ENCODE measurements at places on chromosomes 4 and X.

DNA sequence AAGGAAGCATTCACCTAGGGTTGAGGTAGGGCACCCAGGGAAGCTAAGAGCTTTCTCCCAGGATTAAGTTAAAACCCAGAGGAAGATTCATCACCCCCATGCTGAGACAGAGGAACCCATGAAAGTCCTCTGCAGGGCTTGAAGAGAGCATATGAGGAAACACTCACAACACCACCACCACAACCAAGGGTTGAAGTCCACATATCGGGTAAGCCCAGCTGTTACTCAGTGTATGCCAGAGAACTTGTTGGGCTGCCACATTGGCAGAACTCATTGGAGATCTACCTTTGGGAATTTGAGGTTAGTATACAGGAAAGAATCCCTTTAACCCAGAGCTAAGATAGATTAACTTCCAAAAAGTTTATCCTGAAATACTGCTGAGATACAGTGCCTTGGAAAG lies 75.1 kb downstream of the INTS6L start:
- DNase-seq: no peak

- no peak for DNase-seq
Observed at GRCh38 chrX:10576777-10577447, 43.5 kb downstream of the MID1 start.

DNA sequence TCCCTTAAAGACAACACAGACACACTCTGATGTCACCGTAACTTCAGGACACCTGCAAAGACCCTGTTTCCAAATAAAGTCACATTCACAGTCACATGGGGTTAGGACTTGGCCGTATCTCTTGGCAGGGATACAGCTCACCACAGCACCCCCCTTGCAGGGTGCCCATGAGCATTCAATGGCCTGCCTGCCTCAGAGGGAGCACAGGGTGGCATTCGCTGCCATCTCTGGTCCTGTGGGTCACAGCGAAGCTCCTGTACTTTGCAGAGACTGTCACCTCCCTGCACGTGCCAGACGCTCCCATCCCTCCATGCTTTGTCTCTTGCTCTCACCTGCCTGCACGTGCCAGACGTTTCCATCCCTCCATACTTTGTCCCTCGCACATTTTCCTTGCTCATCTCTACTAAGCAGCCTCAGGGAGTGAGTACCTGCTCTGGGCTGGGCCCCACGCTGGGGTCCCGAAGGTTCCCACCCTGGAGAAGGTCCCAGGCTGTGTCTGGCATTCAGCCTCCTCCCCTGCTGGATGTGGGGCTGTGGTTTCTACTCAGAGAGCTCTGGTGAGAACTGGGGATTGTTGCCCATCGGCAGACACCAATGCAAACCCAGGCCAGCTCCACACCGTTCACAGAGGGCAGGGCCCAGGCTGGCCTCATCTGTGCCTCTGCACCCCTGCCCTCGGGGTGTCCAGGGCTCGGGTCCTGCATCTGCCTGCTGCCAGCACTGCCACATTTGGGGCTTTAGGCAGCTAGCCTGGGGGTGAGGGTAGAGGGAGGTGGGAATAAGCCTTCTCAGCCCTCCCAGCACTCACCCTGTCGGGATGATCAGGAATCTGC lies 15.8 kb downstream of the HTRA3 start:
- no peak for DNase-seq

DNA sequence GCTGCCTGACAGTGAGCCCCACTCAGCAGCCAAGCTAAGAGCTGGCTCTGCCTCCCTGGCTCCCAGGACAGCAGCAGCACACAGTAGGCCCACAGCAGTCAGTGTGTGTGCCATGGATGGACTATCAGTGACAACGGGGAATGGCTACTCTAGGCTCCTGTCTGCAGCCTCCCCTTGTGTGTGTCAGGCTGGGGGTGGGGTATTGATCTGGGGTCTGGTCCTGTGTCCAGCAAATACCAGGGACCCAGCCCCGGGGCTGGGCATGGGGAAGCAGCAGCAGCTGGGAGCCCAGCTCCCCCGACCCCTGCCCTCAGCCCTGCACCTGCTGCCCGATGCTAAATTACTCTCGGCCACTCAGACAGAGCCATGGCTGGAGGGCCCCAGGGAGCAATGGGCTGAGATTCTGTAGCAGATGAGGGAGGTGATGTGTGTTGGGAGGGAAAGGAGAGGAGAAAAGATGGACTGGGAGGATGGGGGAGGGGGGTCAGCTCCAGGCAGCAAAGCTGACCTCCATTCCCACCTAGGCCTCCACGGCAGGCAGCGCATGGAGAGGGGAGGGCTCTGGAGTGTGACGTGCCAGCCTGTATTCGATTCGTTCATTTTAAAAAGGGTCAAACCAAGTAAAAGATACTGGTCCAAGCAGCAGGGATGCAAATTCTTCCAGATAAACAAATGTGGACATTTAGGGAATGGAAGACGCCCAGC lies 61.3 kb upstream of the CRMP1 start:
- DNase-seq: no peak

DNA sequence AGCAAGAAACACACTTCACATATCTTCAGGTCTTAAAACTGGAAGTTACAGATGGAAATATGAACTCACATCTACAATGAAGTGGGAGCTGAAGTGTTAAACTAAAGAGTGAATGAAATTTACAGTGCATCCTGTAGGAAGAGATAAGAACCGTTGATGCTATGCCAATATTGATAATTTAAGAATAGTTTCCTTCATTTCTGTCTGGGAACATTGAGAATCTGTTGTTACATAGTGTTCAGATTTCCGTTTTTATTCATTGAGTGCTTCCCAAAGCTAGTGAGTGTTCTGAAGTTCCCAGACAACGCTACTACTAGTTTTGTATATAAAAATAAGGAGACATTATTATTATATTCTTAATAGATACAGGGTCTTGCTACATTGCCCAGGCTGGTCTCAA lies 52.3 kb downstream of the UBE2K start:
- DNase-seq: no peak

DNA sequence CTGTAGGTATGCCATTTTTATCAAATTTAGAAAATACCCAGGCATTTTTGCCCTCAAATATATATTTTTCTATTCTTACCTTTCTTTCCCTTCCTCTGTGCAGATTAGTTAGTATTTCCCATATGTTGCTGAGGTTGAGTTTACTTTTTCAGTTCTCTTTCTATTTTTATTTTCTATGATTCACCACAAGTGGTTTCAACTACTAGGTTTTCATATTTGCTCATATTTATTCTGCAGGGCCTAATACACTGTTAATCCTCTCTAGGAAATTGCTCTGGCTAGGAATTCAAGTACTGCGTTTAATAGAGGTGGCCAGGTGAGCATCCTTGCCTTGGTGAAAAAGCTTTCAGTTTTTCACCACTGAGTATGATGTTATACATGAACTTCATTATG lies 1535.3 kb upstream of the PCDH10 start:
- no peak for DNase-seq

DNA sequence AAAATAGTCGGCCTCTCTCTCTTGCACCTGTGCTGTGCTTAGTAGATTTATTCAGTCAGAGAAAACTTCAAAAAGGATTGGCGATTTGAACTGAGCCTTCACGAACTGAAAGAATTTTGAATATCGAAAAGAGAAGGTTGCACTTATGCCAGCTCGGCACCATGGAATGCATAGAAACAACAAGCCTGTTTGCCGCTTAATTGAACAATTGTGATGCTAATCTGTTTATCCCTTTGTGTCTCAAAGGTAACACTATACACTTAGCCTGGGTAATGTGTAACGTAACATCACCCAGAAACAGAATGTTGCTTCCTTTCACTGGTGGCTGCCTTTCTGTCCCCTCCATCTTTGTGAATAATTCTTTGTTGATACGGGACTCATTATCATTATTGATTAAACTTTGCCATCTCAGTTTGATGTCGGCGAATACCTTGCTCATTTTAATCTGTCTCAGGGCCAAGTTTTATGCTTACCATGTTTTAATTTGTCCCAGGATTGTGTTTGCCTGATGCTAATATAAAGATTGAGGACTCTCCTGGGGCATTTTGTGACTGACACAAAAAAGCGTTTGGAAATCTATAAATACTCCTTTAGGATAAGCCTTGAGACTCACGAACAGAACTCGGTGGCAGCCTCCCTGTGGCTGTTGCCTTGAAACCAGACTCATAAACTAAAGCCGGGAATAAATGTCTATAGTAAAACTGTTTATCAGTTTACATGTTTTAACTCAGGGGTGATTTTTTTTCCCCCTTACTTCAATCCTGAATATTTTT lies 400.5 kb downstream of the RAPGEF2 start:
- DNase-seq: no peak

DNA sequence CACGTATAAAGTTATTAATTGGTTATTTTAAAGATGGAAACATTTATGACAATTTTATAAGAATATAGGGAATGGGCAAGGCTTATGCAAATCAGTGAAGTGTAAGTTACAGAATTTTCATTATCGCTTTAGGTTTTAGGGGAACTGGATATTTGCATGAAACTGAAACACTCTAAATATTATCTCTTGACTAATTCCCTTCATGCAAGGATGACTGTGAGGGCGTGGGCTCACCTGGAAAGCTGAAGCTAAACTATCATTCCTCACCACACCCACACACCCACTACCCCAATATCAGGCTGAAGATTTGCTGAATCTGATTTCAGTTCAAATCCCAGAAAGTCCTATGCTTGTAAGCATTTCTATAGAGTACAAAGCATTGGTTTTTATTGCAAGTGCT lies 81.7 kb upstream of the ARHGAP24 start:
- no peak for DNase-seq

GRCh38 chr4:26434030-26434639 lies 56.1 kb downstream of the CCKAR start:
- no peak for DNase-seq

DNA sequence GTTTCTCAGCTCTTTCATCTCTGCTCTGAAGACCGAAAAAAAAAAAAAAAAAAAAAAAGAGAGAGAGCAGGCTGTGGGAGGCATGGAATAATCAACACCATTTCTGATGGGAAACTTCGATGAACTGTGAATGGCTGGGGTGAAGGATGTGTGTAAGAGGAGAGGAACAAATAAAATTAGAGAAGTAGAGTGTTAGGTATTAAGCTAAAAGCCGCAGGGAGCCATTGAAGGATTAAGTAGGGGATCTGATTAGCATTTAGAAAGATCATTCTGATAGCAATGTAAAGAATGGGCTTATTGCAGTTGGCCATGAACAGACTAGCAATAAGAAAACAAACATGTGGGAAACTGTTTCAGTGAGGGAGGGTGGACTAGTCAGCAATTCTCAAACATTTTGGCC lies 33.6 kb upstream of the JADE1 start:
- no peak for DNase-seq

GRCh38 chr4:54367059-54367458 lies 138.0 kb downstream of the PDGFRA start:
- no peak for DNase-seq

GRCh38 chr4:70739496-70740337 lies 18.0 kb downstream of the RUFY3 start:
- DNase-seq: no peak

- no peak for DNase-seq
Observed at GRCh38 chrX:84865113-84865512, 138.6 kb upstream of the APOOL start.

- no peak for DNase-seq
Observed at GRCh38 chr4:113607998-113608397, 153.5 kb downstream of the CAMK2D start.

- DNase-seq: no peak
Observed at GRCh38 chr4:67480810-67481209, 64.5 kb downstream of the CENPC start.

GRCh38 chr4:112185334-112185733 lies 40.1 kb downstream of the FAM241A start:
- no peak for DNase-seq

GRCh38 chrX:439241-439640 lies 52.5 kb upstream of the PPP2R3B start:
- no peak for DNase-seq
